ENCODE measurements at places on chromosomes 13 and 19. TPM values are rescaled to one million over a fixed set of nuclear protein-coding genes. Genes with fewer than 3 reads are reported as not detected.

The TRAPPC6A gene
- polyA plus RNA-seq: 59.4 TPM

GRCh38 chr13:86986448-86986847 is 684.7 kb upstream of the SLITRK5 start:
- no peak for DNase-seq

DNA sequence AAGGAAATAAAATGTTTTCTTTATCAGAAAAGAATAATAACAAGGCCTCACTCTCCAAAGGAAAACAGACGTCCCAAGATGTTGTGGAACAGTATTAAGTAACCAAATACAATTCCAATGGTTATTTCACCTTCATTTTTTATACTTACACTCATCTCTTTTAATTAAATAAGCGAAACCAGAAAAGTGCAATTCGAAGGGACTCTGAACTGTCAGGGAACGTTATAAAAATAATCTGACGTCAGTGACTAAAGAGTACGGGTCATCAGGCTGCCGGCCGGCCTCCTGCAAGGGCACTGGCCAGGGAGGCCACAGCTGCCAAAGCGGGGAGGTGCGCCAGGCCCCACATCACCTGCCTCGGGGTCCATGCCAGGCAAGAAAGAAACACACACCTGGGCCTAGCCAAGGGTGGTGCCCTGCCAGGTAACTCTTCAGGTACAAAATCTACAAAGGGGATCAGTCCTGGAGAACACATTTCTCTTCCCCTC is 61.2 kb downstream of the CDADC1 start:
- DNase-seq: peak; percentile 91

DNA sequence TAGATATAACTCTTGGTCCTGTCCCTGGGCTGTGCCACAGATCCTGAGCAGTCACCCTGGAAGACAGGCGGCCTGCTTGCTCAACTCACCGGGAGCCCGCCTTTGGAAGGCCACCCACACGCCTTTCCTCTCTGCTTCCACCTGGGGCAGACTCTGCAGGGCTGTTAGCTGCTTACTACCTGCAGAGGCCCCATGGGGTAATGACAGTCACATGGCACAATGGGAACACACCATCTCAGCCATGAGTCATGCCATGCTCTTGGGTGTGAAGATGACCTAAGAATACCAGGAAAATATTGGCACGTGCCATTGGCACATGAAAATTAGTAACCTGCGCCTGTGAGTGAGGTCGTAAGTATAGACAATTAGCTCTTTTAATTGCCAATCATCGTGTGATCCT is 108.6 kb downstream of the COL4A2 start:
- DNase-seq: no peak

DNA sequence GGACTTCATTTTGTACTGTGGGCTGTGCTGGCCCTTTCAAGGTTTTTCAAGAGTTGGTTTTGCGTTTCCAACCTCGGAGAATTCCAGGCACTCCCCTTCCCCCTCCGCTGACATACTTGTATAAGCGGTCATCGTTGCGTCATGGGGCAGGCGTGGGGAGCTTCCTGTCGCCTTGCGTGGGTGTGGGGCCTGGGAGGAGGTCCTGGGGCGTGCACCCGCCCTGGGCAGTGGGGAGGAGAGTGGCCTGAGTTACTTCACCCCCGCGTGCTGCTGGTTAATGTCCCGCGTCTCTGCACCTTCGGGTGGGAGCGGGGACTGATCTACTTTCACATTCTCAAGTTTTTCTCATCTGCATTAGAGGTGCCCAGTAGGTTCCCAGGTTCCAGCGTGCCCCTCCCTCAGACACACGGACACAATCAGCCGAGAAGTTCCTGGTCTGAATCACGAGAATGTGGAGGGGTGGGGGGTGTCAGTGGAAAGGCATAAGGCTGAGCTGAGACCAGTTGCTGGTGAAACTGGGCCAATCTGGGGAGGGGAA is 4.1 kb downstream of the IER2 start:
- peak; percentile 95 for DNase-seq

DNA sequence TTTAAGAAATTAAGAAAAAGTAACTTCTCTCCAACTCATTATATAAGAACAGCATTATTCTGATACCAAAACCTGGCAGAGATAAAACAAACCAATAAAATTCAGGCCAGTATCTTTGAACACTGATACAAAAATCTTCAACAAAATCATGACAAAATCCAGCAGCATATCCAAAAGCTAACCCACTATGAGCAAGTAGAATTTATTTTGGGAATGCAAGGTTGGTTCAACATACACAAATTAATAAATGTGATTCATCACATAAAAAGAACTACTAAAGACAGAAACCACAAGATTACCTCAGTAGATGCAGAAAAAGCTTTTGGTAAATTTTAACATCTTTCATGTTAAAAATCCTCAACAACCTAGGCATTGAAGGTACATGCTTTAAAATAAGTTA is 12.3 kb downstream of the ZNF91 start:
- DNase-seq: no peak

GRCh38 chr19:21848706-21849105 is 12.7 kb upstream of the ZNF43 start:
- peak; percentile 60 for DNase-seq

DNA sequence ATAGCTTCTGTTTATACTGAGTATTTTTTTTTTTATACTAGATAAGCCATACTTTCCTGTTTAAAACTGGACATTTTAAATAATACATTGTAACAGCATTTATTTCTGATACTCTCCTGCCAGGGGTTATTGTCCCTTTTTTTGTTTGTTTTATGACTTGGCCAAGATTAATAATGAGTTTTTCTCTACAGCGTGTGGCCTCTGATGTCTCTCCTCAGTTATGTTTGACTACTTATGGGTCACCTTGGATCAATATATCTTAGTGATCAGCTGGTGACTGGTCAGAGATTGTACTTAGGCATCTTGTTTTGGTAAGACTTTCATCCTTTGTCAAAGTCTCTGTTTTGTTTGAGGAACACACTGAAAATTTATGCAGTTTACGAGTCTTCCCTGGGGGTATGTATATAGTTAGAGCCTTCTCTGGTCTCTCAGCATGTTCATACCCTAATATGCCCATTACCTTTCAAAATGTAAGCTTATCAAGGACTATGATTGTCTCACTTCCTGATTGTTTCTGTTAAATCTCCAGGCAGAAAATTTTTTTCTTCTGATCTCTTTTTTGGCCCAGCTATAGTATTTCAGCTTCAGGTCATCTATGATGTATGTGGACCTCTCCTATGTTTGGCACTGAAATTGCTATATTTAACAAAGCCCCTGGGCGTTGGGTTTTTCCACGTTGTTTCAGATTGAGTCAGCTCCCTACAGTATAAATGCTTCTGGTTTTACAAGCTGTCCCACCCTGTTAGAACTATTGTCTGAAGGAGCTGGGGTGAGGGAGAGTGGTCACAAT is 87.9 kb downstream of the URI1 start:
- DNase-seq: no peak

GRCh38 chr19:3353493-3353892 is 12.9 kb upstream of the NFIC start:
- DNase-seq: no peak

GRCh38 chr19:17957149-17957849 is 9.6 kb upstream of the KCNN1 start:
- no peak for DNase-seq

The SELENOV gene
- not detected for polyA plus RNA-seq

GRCh38 chr13:28705461-28706083 is 13.2 kb downstream of the SLC46A3 start:
- no peak for DNase-seq

GRCh38 chr13:28651810-28652401 is 7.0 kb upstream of the POMP start:
- no peak for DNase-seq

DNA sequence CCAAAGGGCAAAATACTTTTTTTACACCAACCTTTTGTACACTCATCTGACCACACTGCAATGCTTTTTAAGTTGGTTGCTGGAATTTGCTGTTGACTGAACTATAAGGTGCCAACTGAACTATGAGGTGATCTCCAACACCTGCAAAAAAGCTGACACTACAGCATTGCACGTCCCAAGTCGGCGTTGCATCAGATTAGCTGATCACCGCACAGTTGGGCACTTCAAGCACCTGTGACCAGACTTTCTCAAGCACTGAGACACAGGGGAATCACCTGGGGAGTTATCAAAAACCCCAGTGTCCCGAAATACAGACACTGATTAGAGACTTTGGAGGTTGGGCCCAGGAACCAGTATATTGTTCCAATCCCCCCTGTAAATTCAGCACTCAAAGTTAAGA is 1.1 kb downstream of the NLRP11 start:
- no peak for DNase-seq

The ZNF444 gene
- polyA plus RNA-seq: 36.5 TPM

The SKA3 gene
- 0.76 TPM for polyA plus RNA-seq

DNA sequence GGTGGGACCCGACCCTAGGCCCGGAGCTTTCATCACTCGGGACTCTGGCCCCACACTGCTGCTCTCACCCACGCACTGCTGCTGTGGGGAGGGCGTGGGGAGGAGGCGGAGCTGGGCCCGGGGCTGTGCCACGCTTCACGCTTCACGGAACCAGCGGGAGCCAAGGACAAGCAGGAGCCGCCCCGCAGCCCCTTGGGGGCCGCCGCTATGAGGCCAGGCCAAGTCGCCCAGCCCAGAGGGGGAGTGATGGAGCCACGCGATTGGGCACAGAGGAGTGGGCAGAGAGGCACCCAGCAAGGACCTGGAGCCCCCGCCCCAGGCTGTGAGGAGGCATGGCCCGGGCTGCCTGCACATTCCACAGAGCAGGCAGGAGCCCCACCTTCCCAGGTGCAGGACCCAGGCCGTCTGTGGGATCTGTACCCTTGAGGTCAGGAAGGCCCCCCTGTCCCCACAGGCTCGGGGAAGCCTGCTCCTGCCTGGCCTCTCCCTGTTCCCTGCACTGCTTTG is 10.2 kb upstream of the SUPT20H start:
- DNase-seq: no peak

- DNase-seq: peak; percentile 74
Observed at GRCh38 chr13:35470671-35471661, 5.5 kb downstream of the MAB21L1 start.

The NUMBL gene
- polyA plus RNA-seq: 11.6 TPM
